Natural killer cell treated with Interleukin-12 subunit alpha and Interleukin-12 subunit beta and Interleukin-15 and Interleukin-18, amount 100 ng/mL, for 72 hours (primary cell): ENCODE measurements at places on chromosomes 2 and 18. TPM values are rescaled to one million over a fixed set of nuclear protein-coding genes. Genes with fewer than 3 reads are reported as not detected.

GRCh38 chr2:205148755-205149154 is 533.5 kb upstream of the NRP2 start:
- DNase-seq: no peak

DNA sequence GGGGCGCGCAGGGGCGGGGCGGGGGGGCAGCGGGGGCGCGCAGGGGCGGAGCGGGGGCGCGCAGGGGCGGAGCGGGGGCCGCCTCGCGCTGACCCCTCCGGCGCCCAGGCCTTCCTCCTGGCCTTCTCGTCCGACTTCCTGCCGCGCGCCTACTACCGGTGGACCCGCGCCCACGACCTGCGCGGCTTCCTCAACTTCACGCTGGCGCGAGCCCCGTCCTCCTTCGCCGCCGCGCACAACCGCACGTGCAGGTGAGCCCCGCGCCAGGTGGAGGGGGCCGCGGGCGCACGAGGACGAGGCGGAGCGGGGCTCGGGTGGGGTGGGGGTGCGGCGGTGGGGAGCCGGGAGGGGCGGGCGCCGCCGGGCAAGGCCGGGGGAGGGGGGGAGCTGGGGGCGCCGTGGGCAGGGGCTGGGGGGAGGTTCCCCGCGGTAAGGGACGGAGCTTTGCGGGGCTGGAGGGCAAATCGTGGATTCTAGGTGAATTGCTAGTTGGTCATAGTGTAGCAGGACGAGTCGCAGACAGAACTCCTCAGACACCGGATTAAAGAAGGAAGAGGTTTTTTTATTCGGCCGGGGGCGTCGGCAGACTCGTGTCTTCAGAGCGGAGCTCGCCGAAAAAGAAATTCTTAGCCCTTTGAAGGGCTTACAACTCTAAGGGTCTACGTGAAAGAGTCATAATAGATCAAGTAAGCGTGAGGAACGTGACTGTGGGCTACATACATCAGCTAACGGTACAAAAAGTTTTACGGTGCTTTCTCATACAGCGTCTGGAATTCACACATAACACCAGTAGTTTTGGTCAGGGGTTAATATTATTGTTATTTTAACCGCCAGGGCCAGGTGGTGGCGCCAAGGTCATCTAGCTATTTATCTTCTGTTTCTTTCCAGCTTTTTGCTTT is 29.9 kb downstream of the ANO7 start:
- peak; percentile 76 for DNase-seq

DNA sequence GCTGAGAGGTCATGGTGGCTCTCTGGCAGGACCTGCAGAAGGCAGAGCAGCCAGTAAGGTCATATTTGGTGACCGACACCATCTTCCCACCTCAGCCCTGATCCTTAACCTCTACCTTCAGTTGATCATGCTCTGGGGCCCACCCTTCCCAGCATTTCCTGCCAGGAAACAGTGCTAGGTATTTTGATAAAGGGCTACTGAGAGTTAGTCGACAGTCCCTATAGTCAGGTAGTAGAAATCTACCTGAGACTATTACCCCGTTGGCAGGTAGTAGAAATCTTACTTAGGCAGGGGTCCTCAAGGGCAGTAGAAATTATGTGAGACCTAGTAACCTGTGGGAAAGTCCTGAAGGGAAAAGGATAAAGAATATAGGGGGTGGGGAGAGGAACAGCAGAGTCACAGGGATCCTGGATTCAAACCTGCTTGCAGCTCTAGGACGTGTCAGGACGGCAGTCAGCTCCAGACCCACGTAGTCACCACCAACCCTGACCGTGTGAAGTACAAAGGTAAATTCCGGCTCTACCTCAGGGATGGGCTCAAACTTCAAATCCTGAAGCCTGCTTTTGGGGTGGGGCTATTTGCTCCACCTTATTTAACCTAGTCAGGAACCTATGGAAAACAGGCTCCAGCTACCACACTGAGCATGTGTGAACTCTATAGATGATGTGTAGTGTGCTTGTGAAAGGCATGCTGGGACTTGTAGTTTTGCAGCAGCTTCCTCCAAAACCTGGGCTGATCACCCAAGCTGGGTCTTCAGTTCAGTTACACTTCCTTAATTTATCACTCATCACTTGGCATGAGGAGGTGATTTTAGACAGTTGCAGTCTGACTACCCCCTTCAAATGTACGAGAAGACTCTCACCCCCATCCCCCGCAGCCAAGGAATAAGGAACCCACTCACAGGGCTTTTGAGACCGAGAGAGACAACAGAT is at the start of gene DQX1:
Gene DQX1, minus strand, starts transcription at position 515 of the 932 bp plus-strand sequence. Its CDS starts 502 bp downstream, at position 13.
- DNase-seq: no peak

GRCh38 chr18:78735131-78736014 is 244.2 kb upstream of the SALL3 start:
- DNase-seq: no peak

GRCh38 chr2:7992612-7993602 is 688.9 kb upstream of the ID2 start:
- DNase-seq: no peak

DNA sequence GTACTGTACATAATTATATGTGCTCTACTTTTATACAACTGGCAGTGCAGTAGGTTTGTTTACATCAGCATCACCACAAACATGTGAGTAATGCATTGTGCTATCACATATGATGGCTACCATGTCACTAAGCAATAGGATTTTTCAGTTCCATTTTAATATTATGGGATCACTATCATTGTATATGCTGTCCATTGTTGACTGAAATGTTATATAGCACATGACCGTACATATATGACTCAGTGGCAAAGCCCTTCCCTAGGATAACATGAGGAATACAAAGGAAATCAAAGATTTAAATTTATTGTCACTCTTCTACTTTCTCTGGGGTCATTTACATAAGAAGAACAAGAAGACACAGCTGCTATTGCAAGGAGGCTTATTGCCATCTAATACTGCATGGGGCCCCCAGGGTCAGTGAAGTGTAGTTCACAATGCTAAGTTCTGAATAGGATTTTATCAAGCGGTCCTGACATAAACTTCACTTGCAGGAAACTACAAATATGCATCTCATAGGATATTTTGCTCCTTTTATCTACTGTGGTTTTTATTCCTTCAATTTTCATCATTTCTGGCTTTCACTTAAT is 21.8 kb downstream of the PDE1A start:
- no peak for DNase-seq

- DNase-seq: no peak
These were observed 22.7 kb downstream of the GPR55 start for GRCh38 chr2:230902180-230902899.

- no peak for DNase-seq
These were observed 70.3 kb downstream of the MAIP1 start for GRCh38 chr2:200025717-200026116.

DNA sequence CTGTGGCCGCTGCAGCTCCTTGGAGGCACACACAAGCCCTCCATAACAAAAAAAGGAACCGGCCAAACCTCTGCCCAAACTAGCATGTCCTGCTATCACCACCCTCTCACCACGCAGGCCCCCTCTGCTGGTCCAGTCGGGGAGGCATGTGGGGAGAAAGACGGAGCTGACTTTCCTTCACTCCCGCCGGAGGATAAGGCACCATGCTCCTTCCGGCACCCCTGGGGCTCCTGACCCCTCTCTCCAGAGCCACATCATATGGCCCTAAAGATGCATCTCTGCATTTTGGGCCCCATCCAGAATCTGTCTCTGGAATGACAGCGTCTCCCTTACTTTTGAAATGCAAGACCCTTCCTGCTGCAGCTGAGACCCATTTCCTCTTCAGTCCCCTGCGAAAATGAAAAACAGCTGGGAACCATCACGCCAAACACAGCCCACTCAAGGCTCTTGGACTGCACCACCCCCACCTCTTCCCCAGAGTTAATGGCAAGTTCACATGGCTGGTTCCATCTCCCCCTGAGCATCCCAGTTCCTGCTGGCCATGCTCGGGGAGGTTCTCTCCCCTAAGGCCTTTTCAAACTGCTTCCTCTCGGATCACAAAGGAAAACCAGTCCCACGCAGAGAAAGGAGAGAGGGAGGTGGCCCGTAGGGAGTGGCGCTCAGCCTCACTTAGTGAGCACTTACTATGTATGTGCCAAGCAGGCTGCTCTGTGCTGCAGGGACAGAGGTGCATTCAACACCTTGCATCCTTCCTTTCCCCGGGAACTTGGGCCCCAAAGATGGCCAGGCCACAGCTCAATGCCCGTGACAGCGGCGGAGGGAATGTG is 35.2 kb upstream of the MLPH start:
- no peak for DNase-seq

DNA sequence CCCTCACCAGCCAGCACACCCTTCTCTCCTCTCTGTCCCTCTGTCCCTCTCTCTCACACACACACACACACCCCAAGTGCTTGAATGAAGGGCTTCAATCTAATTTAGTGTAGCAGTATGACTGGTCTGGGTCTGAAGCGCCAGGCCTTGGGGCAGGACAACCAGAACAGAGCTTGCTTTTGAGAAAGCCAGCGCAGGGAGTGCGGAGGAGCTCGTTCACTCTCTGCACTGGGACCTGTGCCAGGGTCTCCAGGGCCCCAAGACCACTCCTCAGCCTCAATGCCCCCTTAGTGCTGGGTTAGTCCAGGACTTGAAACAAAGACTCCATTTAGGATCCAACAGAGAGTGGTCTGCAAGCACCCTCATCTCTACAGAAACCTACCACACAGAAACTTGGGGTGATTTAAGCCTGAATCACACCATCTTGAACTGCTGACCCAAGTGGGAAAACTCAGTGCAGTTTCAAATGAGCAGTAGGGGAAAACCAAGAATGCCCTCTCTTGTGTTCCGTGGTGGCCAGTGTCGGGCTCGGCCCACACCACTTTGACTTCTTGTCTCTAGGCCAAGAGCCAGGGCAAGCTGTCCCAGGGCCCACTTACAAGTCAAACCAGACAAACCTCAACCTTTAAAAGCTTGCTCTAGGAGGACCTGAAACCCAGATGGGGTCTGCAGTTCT is 66.6 kb upstream of the WIPF1 start:
- no peak for DNase-seq

DNA sequence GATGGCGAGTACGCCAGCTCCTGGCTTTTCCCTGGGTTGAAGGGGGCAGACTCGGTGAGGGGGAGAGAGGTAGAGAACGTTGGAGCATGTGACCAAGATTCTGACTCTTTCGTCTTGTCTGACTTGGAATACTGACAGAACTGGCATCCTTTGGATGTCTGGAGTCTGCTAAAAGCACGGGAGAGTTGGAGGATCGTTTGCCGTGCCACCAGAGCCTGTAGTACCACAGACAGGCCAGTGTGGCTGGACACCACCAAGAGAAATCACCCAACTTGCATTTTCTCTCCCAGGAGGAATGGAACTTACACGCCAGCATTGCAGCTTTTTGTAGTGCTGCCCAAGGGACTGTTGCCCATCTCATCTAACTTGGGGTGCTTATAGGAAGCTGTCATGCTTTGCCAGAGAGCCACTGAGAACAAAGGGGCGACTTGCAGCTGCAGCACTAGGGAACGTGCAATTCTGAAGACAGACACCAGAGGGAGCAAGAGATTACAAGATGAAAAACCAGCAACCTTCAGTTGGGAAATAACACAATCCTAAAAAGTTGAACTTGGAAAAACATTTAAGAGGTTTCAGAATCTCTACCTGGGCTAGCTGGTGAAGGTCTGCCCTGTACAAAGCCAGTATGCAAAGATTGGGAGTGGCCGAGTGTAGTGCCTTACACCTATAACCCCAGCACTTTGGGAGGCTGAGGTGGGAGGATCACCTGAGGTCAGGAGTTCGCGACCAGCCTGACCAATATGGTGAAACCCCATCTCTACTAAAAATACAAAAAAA is 24.1 kb downstream of the PSMG2 start:
- DNase-seq: no peak

- no peak for DNase-seq
These were observed 1.1 kb downstream of the PTH2R start for GRCh38 chr2:208407667-208408066.

DNA sequence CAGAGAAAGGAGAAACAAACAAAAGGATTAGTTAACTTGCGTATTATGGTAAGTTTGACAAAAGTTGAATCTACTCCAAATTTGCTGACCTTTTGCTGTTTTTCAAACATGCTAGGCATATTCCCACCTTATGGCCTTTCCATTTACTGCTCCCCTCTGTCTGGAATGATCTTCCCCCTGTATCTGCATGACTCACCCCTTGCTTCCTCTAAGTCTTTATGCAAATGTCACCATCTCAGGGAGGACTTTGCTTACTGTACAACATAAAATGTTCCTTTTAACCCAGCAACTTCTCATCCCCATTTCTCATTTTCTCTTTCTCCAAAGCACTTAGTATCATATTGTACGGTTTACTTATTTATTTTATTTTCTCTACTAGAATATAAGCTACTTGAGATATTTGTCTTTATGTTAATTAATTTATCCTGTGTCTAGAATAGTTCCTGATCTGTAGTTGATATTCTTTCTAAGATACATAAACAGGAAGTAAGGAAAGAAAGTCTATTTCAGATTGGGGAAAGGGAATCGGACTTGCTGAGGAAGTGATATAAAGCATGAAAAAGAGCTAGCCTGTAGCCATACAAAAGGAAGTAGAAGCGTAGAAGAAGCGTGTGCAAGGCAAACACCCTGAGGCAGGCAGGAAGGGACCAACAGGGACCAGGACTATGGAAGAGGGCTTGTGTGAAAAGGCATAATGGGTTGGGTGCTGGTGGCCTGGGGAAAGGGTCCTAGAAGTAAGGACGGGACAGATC is 144.9 kb upstream of the ERBB4 start:
- DNase-seq: no peak

GRCh38 chr2:216142540-216142939 is 33.4 kb downstream of the XRCC5 start:
- DNase-seq: no peak

DNA sequence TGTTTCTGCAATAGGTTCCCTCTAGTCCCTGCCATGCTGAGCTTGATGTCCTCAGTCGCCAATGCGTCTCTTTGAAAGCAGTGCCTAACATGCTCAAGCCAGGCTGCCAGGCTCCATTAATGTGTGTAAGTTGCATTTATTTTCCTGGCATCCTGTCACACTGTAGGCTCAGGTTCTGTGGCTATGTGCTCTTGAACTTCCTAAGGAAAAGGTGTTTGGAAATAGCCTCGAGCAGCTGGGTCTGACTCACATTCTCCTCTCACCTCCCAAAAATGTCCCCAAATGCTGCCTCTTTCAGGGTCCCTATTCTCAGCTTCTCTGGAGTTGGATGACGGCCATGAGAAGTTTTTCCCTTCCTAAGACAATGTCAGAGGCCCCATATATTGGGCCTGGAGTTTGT is 58.0 kb upstream of the SLC14A2 start:
- DNase-seq: no peak

Gene DLGAP1
- not detected for total RNA-seq

Gene PSTPIP2
- 29.5 TPM for total RNA-seq

Gene APCDD1
- total RNA-seq: not detected

Gene CHRND
- not detected for total RNA-seq

Gene ZAP70
- total RNA-seq: 191 TPM

Gene IL37
- total RNA-seq: not detected

Gene SAG
- total RNA-seq: 0.05 TPM

Gene AGXT
- total RNA-seq: not detected

Gene SMPD4
- 84.8 TPM for total RNA-seq

Gene C1QL2
- total RNA-seq: not detected

Gene CNDP1
- total RNA-seq: 0.57 TPM

Gene CFC1
- total RNA-seq: not detected

Gene ALPG
- not detected for total RNA-seq

Gene ALK
- not detected for total RNA-seq

Gene ACTR1B
- total RNA-seq: 74.9 TPM
